GM04504 (cell line): ENCODE measurements at places on chromosomes 13 and 19.

- no peak for DNase-seq
Observed at GRCh38 chr19:41114132-41114531, at the start of gene CYP2F1. CYP2F1 (plus strand) TSS chr19:41114432; CDS start chr19:41116189, 1,757 bp downstream.

DNA sequence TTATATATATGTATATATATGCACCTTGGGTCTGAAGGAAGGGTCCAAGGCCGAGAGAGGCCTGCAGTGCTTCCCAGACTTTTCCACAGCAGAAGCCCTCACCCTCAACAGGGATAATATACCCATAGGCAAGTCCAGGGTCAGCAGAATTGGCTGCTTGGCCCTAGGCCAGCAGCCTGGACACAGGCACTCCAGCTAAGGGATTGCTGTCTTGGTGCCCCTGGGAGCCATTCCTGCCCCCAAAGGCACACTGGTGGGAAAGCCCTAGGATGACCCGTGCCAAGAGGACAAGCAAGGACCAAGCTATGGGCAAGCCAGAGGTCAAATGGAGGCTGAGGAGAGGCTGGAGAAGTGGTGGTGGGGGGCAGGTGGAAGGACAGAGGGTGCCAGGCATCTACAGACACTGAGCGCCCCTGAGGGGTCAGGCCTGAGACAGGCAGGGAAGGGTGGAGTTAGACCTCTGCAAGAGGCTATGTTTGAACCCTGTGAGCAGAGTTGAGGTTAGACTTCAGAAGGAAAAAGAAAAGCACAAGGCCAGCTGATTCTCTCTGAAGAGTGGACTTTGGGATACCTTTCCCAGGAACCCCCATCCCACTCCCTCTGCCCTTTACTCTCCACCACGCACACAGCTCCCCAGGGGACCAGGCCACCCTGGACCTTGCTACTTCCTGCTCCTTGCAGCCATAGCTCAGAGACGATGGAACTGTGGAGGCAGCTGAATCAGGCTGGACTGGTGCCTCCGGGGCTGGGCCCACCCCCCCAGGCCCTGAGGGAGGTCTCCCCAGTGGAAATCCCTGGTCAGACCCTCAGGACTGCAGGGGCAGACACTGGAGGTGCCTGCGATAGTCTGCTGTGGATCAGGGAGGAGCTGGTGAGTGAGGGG, at the start of gene ERICH4:
Gene ERICH4, plus strand, starts transcription at position 684 of the 883 bp plus-strand sequence. Its CDS starts 14 bp downstream, at position 698.
- no peak for DNase-seq

GRCh38 chr13:60282186-60282585, 114.8 kb upstream of the TDRD3 start:
- DNase-seq: no peak

- DNase-seq: no peak
Observed at GRCh38 chr13:79695754-79696153, 214.8 kb downstream of the NDFIP2 start.

DNA sequence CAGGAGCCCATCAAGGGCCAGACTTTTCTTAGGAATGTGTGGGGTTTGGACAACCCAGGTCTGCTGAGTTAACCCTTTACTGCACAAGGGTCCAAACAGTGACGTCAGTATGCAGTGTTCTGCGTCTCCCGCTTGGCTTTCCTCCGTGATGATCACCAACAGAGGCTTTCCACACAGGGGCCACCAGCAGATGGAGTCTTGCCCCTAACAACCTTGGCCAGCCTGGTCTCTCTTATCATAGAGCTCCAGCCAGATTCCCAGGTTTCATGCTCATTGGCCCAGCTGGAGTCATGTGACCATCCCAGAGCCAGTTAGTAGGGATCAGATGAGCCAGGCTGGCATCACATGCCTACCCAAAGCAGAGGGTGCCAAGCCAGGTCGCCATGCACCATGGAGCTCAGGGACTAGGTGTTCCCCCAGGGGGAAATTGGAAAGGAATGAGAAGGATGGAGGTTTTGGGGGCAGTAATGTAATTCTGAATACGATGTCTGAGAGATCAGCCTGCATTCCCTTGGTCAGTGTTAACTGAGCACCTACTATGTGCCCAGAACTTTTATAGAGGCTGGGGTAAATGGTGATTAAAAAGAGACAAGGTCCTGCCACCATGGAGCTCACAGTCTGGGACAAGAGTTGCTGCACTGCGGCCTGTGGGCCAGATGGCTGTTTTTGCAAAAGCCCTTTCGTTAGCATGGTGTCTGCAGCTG, 61.2 kb downstream of the MYH14 start:
- no peak for DNase-seq
